Eye (tissue), 1 donor: ENCODE measurements at places on chromosomes 16 and 17.

- no peak for DNase-seq
Observed at GRCh38 chr16:27498916-27499658, 50.6 kb downstream of the GTF3C1 start.

GRCh38 chr17:19664136-19664820 lies 15.7 kb downstream of the ALDH3A2 start:
- DNase-seq: no peak

DNA sequence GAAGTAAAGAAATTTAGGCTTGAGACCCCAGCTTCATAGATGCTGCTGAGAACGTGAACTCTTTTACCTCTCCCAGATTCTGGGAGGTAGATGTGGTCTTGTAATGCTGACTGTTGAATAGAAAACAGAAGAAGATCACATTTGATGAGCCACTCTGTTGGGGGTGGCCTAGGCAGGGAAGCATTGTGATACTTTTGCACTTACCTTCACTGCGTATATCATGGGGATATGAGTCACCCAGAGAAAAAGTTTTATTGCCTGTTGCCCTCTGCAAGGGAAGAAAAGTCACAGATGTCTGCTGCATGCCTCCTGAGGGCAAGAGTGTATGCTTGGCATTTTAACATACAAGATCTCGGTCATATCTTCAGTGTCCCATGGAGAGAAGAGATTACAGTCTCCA lies 365.4 kb downstream of the SNX29 start:
- no peak for DNase-seq

DNA sequence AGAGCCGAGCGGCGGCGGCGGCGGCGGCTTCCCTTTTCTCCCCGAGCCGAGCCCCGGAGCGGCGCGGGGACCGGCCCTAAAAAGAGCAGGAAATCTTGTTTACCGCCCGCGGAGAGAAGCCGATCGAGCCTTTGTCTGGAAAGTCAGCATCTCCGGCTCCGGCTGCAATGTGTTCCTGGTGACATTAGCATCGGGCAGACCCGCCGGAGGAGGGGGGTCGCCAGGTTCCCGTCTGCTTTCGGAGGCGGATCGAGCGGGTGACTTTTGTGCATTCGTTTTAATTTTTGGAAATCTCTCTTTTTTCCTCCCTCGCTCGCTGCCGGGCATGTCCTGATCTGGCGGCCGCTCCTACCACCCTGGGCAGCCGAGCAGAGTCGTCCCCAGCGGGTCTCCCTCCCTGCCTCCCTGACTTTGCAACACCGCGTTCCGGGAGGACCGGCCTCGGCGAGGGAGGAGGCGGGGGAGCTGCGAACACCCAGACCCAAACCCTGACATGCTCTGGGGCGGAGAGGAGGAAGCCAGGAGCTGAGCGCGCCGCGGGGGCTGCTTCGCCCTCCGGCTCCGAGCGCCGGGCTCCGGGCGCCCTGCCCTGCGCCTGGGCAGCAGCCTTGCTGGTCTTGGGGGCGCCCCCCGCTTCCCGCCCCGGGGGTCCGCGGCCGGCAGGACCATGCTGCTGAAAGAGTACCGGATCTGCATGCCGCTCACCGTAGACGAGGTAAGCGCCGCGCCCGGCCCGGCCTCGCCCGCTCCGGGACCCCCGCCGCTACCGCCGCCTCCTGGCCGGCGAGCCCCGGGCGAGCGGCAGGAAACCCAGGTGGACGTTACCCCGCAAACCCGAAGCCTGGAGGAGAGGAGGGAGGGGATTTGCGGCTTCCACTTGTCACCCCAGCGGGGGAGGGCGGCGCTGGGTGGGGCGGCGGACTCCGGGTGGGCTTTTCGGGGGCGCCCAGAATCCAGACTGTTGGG lies 690 bp downstream of the PITPNC1 start:
- peak; percentile 89 for DNase-seq

- DNase-seq: no peak
Observed at GRCh38 chr16:62907562-62907961, 871.3 kb upstream of the CDH8 start.

DNA sequence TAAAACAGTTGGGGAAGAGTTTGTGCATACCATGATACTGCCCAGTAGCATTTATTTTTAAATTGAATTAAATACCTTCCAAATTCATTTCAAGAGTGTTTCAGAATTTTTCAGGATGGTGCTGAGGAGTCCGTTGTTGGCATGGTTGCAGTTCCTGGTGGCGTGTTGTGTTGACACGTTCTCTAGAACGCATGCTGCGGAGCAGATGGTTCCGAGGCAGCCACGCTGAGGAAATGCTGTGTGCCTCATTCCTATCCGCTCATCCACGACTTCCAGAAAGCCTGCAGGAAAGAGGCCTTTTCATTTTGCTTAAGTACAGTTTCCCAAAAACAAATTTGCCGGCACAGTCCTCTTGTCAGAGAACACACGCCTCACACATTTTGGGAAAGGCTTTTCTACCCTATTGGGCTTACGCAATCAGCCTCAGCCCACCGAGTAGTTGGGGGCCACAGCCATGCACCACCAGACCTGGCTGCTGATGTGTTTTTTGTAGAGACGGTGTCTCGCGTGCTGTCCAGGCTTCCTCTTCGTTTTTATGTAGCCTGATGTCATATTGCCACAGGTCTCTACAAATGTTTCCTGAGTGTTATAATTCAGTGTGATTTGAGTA lies 32.1 kb upstream of the IL17C start:
- no peak for DNase-seq

- no peak for DNase-seq
Observed at GRCh38 chr17:31174215-31174614, 79.4 kb downstream of the NF1 start.

DNA sequence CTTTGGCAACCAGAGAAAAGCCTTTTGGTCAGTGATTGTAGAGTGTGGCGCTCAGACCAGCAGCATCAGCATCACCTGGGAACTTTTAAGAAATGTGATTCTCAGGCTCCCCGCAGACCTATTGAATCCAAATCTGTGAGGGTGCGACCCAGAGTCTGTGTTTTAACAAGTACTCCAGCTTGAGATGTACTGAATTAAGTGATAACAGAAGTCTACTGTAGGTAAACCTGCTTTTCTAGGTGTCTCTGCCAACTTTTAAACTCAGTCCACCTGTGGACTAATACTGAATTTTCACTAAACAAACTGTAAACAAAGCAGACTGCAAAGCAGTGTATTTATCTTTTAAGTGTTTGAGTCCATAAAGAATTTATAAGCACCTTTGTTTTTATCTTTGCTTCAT lies 43.6 kb downstream of the NUP93 start:
- DNase-seq: no peak

GRCh38 chr16:87601401-87601981 lies 817 bp upstream of the JPH3 start:
- peak; percentile 26 for DNase-seq

GRCh38 chr17:47850692-47851573 lies at the start of gene SP6:
Gene SP6, minus strand, starts transcription at chr17:47851163. Its CDS starts 2,734 bp downstream, at chr17:47848429.
- DNase-seq: peak; percentile 75

- no peak for DNase-seq
Observed at GRCh38 chr17:35154196-35155165, 6.9 kb downstream of the UNC45B start.

DNA sequence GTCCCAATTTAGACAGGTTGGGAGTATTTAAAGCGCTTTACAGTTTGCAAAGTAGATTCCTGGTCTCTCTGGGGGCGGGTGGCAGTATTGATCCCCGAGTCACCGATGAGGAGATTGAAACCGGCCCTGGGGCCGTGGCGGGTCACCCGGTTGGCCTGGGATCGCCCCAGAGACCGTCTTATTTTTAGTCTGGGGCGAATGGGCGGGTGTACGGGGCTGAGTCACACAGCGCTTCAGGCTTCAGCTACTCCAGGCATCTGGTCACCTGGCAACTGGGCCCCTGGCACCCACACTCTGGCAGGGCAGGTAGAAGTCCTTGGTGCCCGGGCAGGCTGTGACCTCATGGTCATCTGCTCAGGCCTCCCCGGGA lies 669 bp downstream of the MIEF2 start:
- no peak for DNase-seq

GRCh38 chr17:45368651-45369050 lies 51.8 kb upstream of the MAP3K14 start:
- DNase-seq: no peak

GRCh38 chr16:52572656-52573055 lies 25.7 kb upstream of the TOX3 start:
- DNase-seq: no peak

DNA sequence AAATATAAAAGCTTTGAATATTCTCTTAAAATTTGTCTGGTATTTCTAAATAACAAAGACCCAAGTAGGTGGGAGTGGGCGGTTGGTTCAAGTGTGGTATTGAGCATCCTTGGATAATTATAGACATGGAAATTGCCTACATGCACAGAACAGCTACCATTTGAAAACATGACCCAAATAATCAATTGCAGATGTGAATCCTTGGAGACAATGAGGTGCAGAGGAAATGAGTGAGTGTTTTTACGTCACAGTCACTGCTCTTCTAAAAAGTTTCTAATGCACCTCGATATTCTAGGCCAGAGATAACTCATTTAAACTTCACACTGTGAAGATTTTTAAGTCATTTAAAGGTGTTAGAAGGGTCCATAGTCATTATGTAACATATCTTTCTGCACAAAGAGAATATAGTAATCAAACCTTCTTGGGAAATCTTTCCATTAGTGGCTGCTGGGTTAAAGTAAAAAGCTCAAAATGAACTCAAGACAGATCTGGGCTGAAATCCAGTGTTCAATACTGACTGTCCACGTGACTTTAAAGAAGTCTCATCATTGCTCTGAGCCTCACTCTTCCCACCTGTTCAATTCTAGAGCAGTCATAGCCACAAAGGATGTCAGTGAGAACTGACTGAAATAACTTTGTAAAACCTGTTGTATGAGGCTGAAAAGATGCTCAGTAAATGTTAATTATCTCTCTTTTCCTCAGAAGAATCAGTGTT lies 144.5 kb downstream of the CDH11 start:
- DNase-seq: no peak

DNA sequence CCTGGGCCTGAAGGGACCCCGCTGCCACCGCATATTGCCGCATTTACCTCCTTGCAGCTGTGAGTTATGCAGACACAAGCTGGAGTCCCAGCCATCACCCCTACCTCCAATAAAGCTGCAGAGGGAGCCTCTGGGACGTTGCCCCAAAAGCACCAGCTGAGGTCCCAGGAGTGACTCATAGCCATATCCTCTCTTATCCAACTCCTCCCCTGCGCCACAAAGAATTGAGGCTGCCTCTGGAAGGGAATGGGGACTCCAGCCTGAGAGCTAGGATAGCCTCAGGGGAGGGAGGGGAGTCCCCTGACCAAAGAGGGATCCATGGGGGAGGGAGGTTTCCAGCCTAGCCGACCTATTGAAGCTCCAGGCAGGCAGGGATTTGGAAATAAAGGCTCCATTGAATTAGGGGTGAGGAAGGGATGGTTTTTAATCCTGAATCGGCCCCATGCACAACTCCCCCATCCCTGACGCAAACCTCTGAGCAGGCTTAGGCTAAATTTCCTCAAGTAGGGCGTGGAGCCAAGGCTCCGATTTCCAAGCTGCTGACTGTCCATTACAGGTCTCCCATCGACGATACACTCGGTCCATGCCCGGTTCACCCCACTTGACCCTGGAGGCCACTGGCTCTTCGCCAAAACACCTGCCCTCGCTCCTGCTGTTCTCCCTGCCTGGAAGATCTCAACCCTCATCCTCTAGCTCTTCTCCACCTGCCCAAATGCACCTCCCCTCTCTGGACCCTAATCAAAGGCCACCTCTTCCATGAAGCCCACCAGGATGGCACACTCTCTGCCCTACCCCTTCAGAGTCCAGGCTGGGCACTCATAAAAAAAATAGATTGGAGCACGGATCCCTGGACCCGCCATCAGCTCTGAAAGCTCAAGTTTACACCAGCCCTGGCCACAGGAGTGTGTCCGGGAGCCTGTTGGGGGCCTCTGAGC lies 27.5 kb downstream of the PIMREG start:
- DNase-seq: no peak

DNA sequence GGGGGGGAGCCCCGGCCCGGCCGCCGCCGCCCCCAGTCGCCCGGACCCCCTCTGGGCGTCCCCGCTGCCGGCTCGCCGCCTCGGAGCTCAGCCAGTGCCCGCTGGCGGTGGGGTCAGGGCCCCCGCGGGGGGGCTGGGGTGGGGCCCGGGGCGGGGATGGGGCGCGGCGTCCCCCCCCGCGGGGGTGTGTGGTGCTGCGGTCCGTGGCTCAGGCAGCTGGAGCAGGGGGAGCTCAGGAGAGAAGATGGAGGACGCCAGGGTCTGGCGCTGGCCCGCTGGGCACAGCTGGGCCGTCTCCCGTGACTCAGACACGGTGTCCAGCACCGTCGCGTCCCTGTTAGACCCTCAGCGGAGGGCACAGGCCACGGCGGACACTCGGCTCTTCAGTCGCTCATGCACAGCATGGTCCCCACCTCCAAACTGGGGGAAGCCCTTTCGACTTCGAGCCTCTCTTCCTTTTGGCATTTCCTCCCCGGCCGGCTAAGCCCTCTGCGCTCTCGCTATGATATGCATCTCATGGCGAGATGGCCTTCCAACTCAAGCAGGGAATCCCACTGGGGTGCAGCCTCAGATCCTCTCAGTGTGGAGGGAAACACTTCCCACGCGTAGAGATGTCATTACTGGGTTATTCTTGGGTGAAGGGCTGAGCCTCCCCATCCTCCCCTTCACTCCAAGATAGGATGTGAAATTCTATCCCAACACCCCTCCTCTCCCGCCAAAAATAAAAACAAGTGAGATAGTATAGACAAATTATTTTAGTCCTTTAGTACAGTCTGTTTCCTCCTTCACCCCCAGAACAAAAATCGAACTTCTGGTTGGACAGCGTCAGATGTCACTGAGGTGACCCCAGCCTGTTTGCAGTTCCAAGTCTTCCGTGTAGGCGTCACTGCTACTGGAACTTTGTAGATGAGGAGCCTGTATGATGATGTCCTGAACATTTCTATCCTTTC lies 522 bp upstream of the VEZF1 start:
- peak; percentile 85 for DNase-seq

DNA sequence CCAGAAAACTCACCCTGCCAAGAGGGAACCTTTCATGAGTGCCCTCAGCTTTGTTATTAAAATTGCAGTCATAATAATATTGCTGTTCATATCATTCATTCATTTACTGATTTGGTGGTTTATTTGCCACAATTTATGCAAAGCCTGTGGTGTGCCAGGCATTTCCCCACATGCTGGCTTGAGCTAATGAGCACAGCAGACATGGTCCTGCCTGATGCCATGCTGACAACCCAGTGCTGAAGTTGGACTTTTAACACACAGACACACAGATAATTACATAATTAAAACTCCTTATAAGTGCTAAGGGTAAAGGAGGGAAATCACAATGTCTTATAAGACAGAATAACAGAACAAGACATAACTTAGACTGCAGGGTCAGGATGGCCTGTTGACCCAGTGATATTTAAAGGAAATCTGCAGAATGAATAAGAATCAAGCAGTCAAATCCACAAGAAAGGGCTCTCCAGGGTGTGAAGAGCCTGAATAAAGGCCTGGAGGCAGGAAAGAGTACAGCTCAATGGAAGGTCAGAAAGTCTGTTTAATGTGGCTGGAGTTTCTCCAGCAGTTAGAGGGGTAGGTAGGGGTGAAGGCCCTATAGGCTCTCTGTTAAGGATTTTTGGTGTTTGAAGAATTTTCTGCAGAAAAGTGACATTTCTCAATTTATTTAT lies 196.9 kb upstream of the CDH11 start:
- DNase-seq: no peak
